Stimulated activated CD4-positive, alpha-beta T cell treated with anti-CD3 and anti-CD28 coated beads, Interleukin-1b, Interleukin-23, amount 100 ng/mL, for 1 hour (primary cell): ENCODE measurements at places on chromosomes 3 and 15.

- no peak for DNase-seq
Measured at GRCh38 chr15:40565333-40566238, 744 bp upstream of the CCDC32 start.

DNA sequence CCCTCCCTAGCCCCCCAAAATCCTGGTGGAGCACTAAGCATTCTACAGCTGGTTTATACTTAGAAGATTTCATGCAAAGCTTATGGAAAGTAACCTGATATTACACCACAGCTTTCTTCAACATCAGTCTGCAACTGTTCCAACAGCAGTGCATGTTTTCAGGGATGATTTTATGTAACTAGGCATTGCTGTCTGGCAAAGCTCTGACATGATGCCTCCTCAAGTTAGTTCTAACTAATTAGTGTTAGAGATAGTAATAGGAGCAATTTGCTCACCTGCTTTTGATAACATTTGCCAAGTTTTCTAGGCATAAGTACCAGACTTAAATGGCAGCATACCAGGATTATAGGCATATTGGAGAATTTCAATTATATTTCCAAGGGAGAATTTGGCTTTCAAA, 330.3 kb upstream of the SGO1 start:
- DNase-seq: no peak

DNA sequence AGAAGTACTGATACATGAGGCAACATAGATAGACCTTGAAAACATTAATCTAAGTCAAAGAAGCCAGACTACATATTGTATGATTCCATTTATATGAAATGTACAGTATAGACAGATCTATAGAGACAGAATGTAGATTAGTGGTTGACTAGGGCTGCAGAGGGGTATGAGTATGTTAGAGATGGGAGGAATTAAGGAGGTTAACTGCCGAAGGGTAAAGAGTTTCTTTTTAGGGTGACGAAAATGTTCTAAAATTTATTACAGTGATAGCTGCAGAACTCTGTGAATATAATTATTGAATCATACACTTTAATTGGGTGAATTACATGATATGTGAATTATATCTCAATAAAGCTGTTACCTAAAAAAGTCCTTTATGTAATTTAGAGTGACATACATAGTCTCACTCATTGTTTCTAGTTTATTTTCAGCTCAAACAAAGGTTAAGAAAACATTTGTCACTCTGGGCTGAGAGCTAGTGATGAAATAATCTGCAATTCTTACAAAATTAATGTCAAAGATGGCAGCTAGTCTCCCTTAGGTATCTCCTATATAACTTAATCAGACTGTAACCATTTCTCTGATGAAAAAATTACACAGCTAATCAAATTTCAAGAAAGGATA, 61.4 kb downstream of the DENND4A start:
- no peak for DNase-seq

GRCh38 chr3:37766797-37767776, 94.6 kb upstream of the CTDSPL start:
- DNase-seq: no peak

DNA sequence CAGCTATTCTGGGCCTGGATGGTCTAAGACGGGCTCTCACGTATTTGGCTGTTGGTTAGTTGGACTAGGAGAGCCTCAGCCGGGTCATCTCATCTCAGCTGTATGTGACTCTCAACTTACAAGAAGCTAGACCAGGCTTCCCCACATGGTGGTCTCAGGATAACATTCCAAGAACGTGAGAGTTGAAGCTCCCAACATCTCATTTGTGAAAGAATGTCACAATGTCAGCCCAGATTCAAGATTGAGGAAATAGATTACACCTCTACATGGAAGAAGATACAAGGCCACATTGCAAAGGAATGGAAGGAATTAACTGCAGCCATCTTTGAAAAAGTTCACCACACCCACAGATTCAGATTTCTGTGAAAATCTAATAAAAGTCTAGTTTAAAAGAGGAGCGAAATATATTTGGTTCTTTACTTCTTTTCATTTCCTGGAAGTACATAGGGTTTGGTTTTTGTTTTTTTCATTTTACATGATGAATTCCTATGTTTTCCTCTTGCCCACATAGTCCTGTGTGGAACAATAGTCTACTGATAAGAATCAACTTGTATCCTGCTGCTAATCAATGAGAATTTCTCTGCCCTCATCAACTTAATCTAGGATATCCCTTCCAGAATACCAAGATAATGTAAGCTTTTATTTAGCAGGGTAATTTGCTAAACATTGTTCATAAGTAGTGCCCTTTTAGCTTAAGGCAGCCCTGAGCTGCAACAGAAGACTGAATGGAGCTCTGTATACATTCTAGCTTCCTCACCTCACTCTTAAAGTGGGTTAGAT, 116.5 kb downstream of the CMSS1 start:
- no peak for DNase-seq

- no peak for DNase-seq
Measured at GRCh38 chr3:18223974-18224373, 201.2 kb downstream of the SATB1 start.

DNA sequence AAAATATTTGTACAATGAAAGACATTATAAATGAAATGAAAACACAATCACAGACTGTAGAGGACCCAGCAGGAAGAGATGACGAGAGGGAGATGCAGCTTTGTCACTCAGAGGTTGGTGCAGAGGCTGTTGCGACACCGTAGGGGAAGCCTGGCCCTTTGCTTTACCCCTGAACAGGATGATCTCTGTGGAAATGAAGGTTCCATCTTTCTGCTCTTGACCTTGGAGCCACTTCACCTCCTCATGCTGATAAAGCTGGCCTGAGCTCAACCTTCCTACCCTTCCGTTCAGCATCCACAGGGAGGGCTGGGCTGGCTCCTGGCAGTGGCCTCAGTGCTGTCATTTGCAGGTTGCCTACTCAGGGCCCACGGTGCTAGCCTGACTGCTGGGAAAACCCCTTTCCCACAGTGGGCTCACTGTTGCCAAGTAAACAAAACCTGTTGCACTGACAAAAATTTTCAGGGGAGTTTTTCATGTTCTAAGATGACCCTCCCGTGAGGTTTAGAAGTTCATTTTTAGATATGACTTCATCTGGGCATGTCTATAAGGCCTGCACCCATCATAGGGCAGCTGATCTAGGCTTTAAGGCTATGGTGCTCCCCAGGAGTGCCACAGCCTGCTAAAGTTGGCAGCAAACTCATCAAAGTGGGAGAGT, 3.0 kb upstream of the CD80 start:
- no peak for DNase-seq

DNA sequence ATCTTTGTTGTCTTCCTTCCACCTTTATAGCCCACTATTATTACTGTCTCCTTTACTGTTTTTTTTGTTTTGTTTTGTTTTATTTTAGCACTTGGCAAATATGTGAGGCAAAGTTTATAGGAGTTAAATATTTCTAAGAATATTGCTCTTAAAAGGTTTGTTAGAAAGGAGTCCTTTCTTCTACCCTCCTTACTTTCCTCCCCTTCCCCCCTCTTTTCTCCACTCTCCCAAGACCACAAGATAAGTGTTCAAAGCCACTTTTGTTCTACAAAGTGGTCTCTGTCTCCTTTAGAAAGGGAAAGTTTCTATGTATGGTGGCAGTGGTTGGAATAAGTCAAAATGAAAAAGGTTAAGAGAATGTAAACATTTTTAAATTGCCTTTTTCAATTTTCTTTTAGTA, 130.7 kb upstream of the TSC22D2 start:
- DNase-seq: no peak

DNA sequence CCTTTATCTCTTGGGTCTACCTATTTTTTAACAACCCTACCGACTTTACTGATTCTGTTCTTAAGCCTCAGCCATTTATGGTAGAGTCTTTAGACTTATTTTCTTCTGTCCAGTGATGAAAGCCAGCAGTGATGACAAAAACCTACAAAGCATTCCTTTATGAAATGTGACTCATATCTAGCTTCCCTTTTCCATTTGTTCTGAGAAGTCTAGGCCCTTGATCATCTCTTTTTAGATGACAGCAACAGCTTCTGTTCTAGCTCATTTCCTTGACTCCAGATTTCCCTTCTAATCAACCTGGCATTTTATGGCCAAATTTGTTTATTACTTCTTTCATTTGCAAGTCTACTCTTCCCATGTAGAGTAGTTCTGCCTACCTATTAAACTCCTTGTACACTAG, 36.1 kb downstream of the CFAP44 start:
- no peak for DNase-seq

DNA sequence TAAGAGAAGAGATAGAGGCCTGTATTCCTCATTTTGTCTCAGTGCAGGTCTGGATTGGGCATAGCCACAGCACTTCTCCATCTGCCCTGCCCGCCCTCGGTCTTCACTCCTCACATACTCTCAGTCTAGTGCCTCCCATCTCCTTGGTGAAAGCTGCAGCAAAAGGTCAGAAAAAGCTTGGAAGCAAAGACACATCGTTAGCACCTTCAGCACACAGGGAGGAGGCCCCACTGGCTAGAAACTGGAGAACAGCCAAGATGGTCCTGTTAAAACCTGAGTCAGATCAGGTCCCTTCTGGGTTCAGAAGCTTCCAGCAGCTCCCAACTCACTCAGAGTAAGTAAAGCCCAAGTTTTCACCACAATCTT, 1.6 kb upstream of the KLF15 start:
- DNase-seq: no peak

DNA sequence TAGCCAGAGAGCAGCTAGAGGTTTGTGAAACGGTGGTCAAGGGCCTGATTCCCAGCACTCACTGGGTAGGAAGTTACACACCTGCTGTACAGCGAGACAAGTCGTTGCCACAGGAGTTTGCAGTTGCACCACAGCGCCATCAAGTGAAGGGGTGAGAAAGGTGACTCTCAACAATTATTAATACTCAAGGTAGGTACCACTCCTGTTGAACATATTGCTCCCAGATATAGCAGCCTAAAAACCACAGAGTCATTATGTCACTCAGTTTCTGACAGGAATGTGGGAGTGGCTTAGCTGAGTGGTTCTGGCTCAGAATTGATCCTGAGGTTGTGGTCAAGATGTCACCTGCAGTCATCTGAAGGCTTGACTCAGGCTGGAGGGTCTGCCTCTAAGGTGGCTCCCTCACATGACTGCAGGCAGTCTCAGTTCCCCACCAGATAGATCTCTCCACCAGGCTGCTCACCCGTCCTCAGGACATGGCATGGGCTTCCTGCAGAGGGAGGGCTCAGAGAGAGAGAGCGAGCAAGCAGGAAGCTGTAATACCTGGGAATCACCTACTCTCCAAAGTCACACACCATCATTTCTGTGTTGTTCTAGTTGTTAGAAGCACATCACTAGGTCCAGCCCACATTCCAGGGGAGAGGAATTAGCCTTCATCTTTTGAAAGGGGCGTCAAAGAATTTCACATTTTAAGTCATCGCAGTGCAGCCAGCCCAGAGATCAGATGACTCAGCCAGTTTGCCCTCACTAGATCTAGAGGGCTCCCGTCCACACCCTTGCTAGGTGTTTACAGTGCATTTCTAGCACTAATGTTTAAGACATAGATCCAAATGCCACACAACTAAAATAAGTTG, 17.0 kb upstream of the ANO10 start:
- no peak for DNase-seq

- no peak for DNase-seq
Measured at GRCh38 chr3:52230889-52231499, 5.5 kb upstream of the TLR9 start.

GRCh38 chr3:21466476-21466875, 284.5 kb downstream of the ZNF385D start:
- DNase-seq: no peak

GRCh38 chr3:24497942-24498341, 3.3 kb upstream of the THRB start:
- no peak for DNase-seq

- no peak for DNase-seq
Measured at GRCh38 chr3:197168606-197169005, 129.8 kb downstream of the DLG1 start.

DNA sequence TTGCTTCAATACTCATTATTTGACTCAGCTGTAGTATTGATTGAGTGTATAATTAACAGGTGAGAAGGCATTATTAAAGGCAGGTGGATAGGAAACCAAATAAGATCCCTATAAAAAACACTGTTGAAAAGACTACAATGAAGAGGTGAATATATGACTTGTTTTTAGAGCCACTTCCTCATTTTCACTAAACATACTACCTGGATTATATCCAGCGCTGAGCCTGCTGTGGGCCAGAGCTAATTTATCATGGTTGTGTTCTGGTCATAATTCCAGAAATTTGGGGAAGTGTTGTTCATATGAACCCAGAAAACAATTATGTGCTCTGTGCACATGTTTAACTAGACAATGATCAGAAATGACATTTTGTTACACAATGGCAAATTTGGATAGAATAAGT, 235.3 kb upstream of the MME start:
- no peak for DNase-seq

DNA sequence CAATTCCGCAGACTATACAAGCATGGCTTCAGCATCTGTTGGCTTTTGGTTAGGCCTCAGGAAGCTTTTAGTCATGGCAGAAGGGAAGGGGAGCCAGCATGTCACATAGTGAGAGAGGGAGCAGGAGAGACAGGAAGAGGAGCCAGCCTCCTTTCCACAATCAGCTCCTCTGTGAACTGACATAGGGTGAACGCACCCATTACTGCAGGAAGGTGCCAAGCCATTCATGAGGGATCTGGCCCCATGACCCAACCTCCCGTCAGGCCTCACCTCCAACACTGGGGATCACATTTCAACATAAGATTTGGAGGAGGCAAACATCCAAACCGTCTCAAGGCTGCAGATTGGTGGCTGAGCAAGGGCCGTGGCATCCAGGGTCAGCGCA, 106.3 kb downstream of the LRRK1 start:
- DNase-seq: no peak

DNA sequence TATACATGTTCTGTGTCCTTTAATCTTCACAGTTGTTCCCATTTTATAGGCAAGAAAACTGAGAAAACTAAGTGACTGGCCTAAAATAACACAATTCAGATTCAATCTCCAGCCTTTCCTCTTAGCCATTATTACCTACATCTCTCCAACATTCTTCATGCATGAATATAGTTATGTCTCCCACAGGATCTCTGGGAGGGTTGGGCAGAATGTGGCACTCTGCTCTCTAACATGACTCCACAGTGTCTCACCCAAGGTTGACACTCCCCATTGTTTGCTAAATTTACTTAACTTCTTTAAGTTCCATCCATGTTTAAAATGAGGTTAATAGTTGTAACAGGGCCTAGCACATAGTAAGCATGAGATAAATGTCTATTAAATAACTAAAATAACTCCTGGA, 276.3 kb downstream of the ERC2 start:
- no peak for DNase-seq

DNA sequence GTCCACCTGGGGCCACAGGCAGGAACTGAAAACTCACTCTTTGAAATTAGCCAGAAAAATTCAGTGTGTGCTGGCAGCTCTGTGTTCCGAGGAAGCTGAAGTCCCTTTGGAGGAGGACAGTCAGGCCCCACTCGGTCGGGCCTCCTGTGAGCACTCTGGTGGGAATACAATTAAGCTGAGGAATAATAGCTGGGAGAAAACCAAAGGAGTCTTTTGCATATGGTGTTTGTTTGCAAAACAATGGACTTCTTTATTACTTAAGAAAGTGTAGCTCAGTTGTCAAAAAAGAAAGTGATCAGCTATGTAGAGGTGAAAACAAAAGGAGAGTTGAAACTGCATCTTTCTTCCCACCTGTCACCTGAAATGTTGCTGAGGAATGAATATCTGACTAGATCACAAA, 202.5 kb downstream of the MEIS2 start:
- no peak for DNase-seq

- no peak for DNase-seq
Measured at GRCh38 chr15:46413799-46414198, 779.0 kb downstream of the SQOR start.
